Placental pericyte (primary cell): ENCODE measurements at places on chromosomes 3 and 15. TPM values are rescaled to one million over a fixed set of nuclear protein-coding genes. Genes with fewer than 3 reads are reported as not detected.

PPP1R2 gene
- total RNA-seq = 48.8 and 85.6 TPM in 2 replicates

SKIL gene
- 97.8 and 111 TPM in 2 replicates for total RNA-seq

PRR20G gene
- total RNA-seq = not detected in 2 replicates

CNTN6 gene
- under 0.01 TPM in 1 of 2 replicates, not detected in the other for total RNA-seq

SEC22C gene
- 40.9 and 79.0 TPM in 2 replicates for total RNA-seq

COMMD2 gene
- 22.1 and 35.9 TPM in 2 replicates for total RNA-seq

ZNF80 gene
- not detected in 2 replicates for total RNA-seq

PRSS50 gene
- total RNA-seq = not detected in 2 replicates
